ENCODE measurements at places on chromosomes 4 and X. TPM values are rescaled to one million over a fixed set of nuclear protein-coding genes. Genes with fewer than 3 reads are reported as not detected.

The ADAMTS3 gene
- 6.7 TPM for total RNA-seq

The GYG2 gene
- 2.0 TPM for total RNA-seq

The OPRPN gene
- not detected for total RNA-seq

The CD38 gene
- under 0.01 TPM for total RNA-seq

The ARX gene
- total RNA-seq = not detected

The TRIM61 gene
- 0.25 TPM for total RNA-seq

The SUPT20HL2 gene
- not detected for total RNA-seq

The CD40LG gene
- total RNA-seq = not detected

The ATP8A1 gene
- 1.1 TPM for total RNA-seq

The SSX2 gene
- total RNA-seq = not detected

The PASD1 gene
- not detected for total RNA-seq

The PCYT1B gene
- 0.51 TPM for total RNA-seq

The VCX gene
- total RNA-seq = not detected

The CXorf38 gene
- 14.7 TPM for total RNA-seq

The HTATSF1 gene
- 31.6 TPM for total RNA-seq

The TREX2 gene
- 0.13 TPM for total RNA-seq

The TRPC5OS gene
- total RNA-seq = not detected

The FSTL5 gene
- not detected for total RNA-seq

The MAGEA11 gene
- not detected for total RNA-seq

The ADGRA3 gene
- total RNA-seq = 28.1 TPM

The PHEX gene
- total RNA-seq = 0.33 TPM

The SORBS2 gene
- 3.7 TPM for total RNA-seq

The CENPVL2 gene
- not detected for total RNA-seq

The BEX2 gene
- 6.0 TPM for total RNA-seq

The TEC gene
- total RNA-seq = 0.33 TPM

The CT83 gene
- not detected for total RNA-seq

The GPR34 gene
- not detected for total RNA-seq

The ELF2 gene
- total RNA-seq = 14.5 TPM

The TEX11 gene
- not detected for total RNA-seq

The FAM9C gene
- not detected for total RNA-seq

The CXCL1 gene
- 35.5 TPM for total RNA-seq

The ZMAT1 gene
- total RNA-seq = 0.33 TPM

The GYPE gene
- under 0.01 TPM for total RNA-seq

The MAB21L2 gene
- 3.7 TPM for total RNA-seq

The FHIP1A gene
- 6.6 TPM for total RNA-seq

The CACNA1F gene
- not detected for total RNA-seq

Measured in mesangial cell (primary cell).